NCI-H1417 treated with DMSO at 0.1 percent for 48 hours (cell line): ENCODE measurements at places on chromosomes 6 and 20.

GRCh38 chr20:48141660-48142515 lies 356.6 kb upstream of the SULF2 start:
- DNase-seq = no peak

- DNase-seq = no peak
These were observed 4.5 kb downstream of the HINT3 start for GRCh38 chr6:125961117-125961516.

DNA sequence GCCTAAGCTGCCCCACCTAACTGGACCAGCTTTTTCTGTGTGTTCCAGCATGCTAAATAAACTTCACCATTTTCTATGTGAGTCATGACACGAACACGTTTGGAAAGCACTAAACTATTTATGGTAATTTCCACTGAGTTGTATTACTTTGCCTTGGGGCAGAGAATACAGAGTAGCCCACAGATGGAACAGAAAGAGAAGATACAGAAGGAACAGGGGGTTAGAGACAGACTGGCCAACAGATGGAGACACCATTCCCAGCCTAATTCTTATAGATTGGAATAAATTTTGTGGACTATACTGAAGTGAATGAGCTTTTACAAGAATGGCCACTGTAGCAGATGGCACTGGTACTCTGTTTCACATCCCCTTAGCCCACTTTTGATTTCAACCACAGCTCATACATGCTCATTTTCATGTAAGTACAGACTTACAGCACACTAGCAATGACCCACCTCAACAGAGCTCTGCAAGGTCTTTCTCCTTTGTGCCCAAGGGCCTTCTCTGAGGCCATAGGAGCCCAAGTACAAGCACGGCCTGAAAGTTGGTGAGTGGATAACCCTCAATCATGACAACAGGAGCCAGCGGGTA lies 13.1 kb upstream of the NT5DC1 start:
- no peak for DNase-seq

GRCh38 chr6:2748183-2748582 lies 2.5 kb downstream of the MYLK4 start:
- DNase-seq = no peak

DNA sequence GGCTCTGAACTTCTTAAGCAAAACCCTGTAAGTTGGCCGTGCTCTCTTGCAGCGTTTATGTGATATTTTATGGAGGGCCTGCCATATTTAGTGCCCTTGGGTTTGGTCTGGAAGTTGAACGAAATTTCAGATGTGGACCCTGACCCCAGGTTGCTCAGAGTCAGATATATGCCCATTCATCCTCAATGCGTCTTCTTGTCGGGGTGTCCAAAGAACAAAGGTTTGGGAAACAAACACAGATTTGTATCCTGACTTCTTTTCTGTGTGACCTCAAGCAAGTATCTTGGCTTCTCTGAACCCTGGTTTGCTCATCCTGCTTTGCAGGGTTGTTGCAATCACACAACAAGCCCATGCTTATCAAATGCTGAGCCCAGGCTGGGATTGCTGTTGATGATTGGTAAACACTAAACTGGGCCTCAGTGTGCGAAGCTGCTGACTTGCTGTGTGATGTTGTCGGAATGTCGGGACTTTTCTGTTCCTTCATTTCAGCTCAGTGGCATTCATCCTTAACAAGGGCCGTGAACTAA lies 103.5 kb upstream of the PTPN1 start:
- DNase-seq = no peak

DNA sequence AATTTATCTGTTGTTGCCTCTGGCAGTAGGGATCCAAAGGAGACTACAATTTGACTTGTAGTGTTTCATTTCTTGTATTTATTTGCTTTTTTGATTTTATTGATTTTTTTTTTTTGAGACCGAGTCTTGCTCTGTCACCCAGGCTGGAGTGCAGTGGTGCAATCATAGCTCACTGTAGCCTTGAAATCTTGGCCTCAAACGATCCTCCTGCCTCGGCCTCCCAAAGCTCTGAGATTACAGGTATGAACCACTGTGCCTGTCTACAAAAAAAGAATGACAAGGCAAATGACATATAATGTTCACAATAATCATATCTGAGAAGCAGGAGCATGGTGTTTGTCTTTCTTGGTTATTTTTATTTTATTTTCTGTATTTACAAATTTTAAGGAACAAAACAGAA lies 117.6 kb upstream of the RNF24 start:
- no peak for DNase-seq

- no peak for DNase-seq
These were observed 97.2 kb upstream of the MAP7 start for GRCh38 chr6:136647363-136647852.

- no peak for DNase-seq
These were observed 40.3 kb downstream of the NCR2 start for GRCh38 chr6:41375598-41376151.

DNA sequence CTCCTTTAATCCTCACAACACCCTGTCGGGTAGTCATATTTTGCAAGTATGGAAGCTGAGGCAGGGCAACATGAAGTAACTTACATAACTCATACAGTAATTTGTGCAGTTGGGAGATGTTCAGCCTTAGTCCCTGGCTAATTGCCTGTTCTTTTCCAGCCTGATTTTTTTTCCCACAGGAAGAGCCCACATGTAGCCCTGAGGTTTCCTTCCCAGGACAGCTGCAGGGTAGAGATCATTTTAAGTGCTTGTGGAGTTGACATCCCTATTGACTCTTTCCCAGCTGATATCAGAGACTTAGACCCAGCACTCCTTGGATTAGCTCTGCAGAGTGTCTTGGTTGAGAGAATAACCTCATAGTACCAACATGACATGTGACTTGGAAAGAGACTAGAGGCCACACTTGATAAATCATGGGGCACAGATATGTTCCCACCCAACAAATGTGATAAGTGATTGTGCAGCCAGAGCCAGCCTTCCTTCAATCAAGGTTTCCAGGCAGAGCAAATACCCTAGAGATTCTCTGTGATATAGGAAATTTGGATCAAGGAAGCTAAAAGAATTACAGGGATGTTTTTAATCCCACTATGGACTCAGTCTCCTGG lies 5.0 kb upstream of the BTN2A1 start:
- no peak for DNase-seq

DNA sequence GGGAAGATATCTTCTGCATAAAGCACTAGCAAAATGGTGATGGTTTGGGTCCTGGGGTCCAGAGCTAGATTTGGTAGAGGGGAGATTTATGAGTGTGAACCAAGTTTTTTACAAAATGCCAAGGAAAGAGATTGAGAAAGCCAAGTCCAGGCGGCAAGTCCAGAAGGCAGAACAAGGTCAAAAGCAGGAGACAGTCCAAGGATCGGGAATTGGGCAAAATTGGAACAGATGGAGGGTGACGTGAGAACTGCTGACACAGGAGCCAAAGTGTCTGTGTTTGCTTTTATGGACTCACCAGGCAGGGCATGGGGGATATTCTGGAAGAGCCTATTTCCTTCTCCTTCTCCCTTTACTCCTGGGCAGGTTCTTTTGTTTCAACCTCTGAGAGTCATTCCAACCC lies 4.1 kb downstream of the NHLRC1 start:
- DNase-seq = no peak

- no peak for DNase-seq
These were observed 85.9 kb downstream of the SMLR1 start for GRCh38 chr6:130913120-130913519.

GRCh38 chr20:60292001-60292520 lies 333.8 kb downstream of the CDH26 start:
- DNase-seq = no peak

DNA sequence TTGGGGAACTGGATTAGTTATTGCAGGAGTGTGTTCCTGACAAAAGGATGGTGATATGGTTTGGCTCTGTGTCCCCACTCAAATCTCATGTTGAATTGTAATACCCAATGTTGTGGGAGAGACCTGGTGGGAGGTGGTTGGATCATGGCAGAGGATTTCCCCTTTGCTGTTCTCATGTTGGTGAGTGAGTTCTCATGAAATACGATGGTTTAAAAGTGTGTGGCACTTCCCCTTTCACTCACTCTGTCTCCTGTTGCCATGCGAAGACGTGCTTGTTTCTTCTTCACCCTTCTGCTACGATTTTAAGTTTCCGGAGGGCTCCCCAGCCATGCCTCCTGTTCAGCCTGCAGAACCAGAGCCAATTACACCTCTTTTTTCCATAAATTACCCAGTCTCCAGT lies 16.2 kb upstream of the TREM1 start:
- DNase-seq = no peak
